Activated CD8-positive, alpha-beta memory T cell treated with anti-CD3 and anti-CD28 coated beads for 1 hour (primary cell): ENCODE measurements at places on chromosomes 3 and 15.

GRCh38 chr15:41860049-41860828 is 21.6 kb downstream of the PLA2G4B start:
- no peak for DNase-seq

DNA sequence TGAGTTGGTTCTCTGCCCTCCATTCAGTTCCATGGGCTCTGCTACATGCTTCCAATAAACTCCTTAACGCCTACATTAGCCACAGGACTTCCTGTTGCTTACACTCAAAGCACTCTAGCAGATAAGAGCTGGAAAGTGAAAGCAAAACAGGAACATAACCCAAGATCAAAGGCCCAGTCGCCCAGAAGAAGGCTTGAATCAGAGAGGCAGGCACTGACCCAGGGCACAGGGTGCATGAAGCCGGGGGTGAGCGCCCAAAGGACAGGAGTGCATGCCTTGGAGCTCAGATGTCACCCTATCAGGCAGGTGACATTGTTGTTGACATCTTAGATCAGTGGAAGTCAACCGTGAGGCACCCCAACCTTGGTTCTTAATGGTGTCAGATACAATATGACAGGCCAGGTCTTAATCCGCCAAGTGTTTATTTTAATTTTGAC is 235.1 kb downstream of the UACA start:
- DNase-seq: no peak

- no peak for DNase-seq
Measured at GRCh38 chr3:187968883-187969580, 184.9 kb upstream of the LPP start.

DNA sequence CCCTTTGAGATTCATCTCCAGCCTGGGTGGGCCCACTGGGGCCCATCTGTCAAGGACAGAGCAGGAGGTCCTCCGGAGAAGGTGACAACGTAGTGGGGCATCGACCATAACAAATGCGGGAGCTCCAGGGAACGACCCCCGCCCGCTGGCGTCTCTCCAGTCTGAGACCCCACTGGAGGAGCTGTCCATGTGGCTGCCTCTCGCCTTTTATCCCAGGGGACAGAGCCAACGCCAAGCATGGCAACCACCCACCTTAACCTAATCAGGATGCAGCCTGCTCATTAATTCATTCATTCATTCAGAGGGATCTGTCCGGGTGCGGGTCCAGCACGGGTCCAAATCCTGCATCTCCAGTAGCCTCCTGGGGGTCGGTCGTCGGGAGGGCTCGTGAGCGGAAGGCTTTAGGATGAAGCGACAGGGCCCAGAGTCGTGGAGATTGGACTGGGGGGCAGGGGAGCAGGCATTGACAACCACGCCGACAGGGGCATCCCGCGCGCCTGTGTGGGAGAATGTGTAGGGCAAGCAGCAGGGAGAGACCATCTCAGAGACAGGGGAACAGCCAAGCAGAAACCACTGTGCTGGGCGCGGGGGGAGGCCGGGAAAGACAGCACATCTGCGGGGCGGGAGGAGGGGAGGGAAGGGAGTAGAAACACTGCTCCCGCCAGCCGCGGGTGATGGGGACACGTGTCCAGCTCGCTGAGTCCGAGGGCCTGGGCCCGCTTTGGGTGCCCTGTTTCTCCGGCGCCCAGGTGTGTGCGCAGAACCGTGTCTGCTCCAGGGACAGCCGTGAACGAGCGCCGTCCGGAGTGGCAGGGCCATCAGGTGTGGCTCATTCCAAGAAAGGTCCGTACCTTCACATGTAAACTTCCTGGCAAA is 1.9 kb downstream of the PIGZ start:
- no peak for DNase-seq

- no peak for DNase-seq
Measured at GRCh38 chr3:5197470-5198312, 10.2 kb downstream of the EDEM1 start.

GRCh38 chr3:187935623-187936156 is 190.4 kb upstream of the BCL6 start:
- DNase-seq: no peak

DNA sequence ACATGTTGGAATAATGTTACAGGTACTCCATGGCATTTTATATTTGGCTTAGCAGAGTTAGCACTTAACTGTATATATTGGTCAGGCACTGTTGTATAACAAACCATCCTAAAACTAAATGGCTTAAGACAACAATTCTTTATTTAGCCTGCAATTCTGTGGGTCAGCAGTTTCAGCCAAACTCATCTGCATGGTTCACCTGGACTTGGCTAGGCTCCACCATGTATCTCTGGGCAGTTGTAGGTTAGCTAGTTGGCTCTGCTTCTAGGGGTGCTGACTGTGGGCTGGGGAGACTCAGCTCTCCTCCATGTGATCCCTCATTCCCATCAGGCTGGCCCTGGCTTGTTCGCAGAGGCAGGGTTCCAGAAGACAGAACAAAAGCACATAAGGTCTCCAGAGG is 34.4 kb downstream of the RARB start:
- no peak for DNase-seq

- DNase-seq: no peak
Measured at GRCh38 chr3:31878231-31878838, 102.7 kb downstream of the OSBPL10 start.

- DNase-seq: no peak
Measured at GRCh38 chr3:177262396-177262795, 65.1 kb upstream of the TBL1XR1 start.

GRCh38 chr15:25775317-25775912 is 87.7 kb downstream of the ATP10A start:
- DNase-seq: no peak

- DNase-seq: no peak
Measured at GRCh38 chr3:171959532-171960089, 79.8 kb upstream of the FNDC3B start.

DNA sequence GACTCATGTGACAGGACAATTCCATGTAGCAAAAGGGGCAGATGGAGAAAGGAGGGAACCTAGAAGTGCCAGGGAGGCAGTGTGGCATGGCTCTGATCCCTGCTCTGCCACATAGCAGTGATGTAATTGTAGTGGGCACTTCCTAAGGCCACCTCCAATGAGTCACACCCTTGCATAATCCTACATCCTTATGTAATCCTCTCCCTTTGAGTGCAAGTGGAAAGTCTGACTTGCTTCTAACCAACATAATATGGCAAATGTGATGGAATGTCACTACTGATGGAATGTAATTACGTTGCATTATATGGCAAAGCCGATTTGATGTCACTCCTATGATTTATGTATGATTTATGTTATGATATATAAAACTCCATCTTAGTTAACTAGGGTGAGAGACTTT is 72.9 kb upstream of the ATP2C1 start:
- DNase-seq: no peak

GRCh38 chr3:7203969-7204847 is 343.3 kb downstream of the GRM7 start:
- no peak for DNase-seq

- DNase-seq: no peak
Measured at GRCh38 chr3:116445990-116446389, 703 bp upstream of the LSAMP start.

DNA sequence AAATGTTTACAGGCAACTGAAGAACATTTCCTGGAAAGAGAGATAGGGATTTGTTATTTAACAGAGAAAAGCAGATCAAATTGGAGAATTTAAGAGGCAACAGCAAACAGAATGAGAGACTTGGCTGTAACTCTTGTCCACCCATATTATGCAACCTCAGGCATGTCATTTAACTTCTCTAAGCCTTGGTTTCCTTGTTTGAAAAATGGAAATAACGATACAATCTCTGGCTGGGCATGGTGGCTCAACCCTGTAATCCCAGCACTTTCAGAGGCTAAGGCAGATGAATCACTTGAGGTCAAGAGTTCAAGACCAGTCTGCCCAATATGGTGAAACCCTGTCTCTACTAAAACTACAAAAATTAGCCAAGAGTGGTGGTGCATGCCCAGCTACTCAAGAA is 23.7 kb downstream of the ARRDC4 start:
- no peak for DNase-seq

- no peak for DNase-seq
Measured at GRCh38 chr3:117052395-117052794, 342.8 kb downstream of the TUSC7 start.

DNA sequence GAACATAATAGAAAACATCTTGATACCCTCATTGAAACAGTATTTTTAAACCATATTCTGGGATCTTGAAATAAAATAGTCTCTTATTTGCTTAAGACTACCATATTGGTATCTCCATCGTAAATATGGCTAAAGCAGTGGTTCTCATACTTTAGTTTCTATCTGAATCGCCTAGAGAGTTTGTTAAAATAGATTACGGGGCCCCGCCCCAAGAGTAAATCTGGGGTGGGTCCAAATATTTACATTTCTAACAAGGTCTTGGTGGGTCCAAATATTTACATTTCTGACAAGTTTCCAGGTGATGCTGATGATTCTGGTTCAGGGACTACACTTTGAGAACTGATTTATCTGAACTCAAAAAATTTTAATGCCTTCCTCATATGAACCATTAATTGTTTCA is 45.3 kb downstream of the TSC22D2 start:
- no peak for DNase-seq

GRCh38 chr15:49023354-49023753 is 22.9 kb downstream of the SECISBP2L start:
- no peak for DNase-seq

DNA sequence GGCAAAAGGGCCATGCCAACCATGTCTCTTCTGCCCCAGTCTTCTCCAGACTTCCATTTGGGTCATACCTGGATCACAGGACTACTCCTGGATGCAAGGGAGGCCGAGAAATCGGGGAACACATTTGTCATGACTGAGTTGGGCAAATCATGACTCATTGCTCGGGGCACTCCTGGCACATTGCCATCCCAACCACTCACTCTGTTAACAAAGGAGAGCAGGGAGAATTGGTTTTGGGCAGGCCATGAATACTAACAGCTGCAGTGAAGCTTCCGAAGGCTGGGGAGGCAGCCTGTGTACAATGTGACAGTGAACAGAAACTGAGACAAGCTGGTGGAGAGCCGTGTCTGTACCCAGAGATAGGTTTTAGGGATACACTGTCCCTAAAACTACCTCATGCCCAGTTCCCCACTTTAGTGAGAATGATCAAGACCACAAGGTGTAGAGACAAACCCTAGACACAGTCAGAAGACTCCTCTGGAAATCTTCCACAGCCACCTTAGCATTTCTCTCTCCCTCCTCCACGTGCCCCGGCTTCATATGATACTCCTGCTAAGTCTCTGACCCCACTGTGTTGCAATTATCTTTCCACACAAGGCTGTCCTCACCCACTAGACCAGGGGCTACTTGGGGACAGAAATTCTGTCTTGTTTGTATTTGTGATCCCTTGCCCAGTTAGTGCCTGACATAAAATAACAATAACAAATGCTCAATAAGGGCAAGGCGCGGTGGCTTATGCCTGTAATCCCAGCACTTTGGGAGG is 10.5 kb upstream of the BUB1B start:
- no peak for DNase-seq

GRCh38 chr15:38002883-38003477 is 68.5 kb downstream of the TMCO5A start:
- no peak for DNase-seq

GRCh38 chr15:96262097-96262496 is 68.4 kb upstream of the NR2F2 start:
- DNase-seq: no peak

GRCh38 chr15:93829115-93829870 is 402.1 kb upstream of the MCTP2 start:
- no peak for DNase-seq

DNA sequence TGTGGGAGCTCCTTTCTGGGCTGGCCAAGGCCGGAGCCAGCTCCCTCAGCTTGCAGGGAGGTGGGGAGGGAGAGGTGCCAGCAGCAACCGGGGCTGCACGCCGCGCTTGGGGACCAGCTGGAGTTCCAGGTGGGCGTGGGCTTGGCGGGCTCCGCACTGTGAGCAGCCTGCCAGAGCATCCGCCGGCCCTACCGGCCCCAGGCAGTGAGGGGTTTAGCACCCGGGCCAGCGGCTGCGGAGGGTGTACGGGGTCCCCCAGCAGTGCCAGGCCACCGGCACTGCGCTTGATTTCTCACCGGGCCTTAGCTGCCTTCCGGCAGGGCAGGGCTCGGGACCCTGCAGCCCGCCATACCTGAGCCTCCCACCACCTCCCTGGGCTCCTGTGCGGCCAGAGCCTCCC is 651.0 kb upstream of the ARPP21 start:
- no peak for DNase-seq

- DNase-seq: no peak
Measured at GRCh38 chr3:101629219-101629618, 47.7 kb downstream of the ZBTB11 start.

DNA sequence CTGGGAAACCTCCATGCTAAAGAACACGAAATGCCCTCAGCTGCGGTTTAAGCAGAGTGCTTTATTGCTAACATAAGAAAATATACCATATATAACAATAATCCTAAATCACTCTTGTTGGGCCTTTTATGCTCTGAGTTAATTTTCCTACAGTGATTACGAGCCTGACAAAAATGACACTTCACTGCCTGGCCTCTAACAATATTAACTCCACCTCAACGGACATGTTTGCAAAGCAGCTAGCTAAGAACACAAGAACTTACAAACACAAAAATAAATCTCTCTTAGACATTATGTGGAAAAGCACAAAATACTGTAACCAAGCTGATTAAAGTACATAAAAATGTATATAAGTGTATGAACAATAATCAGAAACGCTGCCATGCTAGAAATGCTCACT is 40.7 kb downstream of the DLG1 start:
- no peak for DNase-seq

DNA sequence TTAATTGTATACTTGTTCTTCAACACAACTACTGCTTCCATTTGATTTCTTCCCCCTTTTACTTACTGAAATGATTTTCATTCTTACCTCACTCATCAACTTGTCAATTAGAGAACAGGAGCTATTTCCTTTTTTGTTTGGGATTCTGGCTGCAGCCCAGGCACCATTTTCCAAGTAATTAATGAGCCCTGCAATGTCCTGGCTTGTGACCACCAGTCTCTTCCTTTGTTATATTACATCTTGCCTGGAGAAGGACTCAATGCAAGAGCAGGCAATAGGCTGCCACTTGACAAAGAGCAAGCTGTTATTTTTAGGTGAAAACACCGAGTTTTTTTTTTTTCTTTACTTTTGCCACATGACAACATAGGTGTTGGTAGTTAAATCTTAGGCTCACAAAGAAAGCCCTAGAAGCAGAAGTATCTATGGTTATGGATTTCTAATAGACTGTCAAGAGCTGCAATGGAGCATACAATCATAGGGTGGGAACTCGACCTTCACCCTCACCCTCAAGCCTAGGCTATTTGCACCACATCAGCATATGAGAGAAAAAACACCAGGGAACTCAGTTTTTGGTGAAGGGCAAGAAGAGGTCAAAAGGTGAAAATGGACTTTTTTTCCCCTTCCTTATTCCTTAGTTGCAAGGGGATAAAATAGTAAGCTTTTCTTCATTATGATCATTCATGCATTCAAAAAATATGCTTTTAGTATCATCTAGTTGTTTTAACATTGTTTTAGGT is 114.9 kb downstream of the TNIK start:
- DNase-seq: no peak
